ENCODE measurements at places on chromosomes 6 and 20.

DNA sequence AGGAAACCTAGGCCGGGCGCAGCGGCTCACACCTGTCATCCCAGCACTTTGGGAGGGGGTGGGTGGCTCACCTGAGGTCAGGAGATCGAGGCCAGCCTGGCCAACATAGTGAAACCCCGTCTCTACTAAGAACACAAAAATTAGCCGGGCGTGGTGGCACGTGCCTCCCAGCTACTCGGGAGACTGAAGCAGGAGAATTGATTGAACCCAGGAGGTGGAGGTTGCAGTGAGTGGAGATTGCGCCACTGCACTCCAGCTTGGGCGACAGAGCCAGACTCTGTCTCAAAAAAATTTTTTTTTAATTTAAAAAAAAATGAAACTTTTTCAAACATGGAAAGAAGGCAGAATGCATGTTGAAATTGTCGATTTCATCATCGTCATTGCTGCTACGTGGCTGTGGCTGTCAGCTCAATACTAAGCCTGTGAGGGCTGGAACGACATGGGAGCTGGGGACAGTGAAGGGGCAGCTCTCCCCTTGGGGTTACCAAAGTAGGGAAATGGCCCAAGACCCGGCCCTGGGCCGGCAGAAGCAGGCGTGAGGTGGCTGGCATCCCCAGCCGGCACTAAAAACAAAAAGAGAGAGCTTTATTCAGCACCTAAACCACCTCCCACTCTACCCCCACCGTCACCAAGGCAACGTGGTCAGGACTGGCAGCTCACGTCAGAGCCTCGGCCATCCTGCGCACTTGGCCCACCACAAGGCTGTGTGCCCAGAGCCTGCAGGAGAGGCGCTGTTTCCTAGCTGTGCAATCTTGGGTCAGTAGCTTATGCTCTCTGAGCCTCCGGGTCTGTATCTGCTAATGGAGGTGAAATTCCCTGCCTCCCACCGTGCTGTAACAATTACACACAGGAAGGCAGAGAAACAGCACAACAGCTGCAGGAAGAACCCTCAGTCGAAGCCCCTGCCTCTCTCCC, 30.8 kb downstream of the AGPAT4 start:
- DNase-seq: peak; percentile 29

DNA sequence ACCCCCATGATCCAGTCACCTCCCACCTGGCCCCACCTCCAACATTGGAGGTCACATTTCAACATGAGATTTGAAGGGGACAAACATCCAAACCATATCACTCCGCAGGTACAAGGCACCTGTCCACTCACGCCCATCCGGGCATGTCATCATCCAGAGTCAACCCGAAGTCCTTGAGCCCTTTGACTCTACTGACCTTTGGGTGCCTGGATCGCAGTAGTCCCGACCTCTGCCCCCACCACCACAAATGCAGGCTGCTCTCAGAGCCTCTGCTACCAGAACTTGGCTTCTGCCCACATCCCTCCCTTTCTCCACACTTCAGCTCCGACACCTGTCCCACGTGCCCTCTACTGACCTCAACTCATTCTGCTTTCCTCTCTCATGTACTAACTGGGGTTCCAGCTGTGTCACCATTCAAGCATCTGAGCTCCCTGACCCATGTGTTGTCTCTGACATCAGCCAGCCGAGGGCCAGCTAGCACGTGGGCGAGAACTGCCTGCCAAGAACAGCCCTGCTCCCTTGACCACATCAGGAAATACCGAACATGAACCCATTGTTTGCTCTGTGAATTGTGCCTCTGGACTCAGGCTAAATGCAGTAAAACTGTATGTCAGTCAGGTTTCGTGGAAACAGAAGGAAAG, 498.3 kb upstream of the SULF2 start:
- no peak for DNase-seq

DNA sequence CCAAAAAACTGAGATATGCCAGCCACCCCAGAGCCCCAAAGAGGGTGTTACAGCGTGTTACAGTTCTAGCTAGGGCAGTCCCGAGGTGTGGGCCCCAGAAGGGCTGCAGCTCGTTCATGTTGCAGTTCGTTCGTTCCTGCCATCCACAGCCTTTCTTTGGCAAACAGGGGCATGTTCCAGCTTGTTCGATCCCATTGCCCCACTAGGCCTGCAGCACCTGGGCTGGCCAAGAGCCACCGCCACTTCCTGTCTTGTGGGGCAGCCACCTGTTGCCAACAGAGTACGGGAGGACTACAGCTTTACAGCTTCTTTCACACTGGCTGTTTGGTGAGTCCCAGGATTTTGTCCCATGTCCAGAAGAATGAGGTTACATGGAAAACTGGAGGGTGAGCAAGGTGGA, 198.1 kb downstream of the MMUT start:
- DNase-seq: no peak

GRCh38 chr6:92415656-92416055, 1003.7 kb downstream of the EPHA7 start:
- no peak for DNase-seq

DNA sequence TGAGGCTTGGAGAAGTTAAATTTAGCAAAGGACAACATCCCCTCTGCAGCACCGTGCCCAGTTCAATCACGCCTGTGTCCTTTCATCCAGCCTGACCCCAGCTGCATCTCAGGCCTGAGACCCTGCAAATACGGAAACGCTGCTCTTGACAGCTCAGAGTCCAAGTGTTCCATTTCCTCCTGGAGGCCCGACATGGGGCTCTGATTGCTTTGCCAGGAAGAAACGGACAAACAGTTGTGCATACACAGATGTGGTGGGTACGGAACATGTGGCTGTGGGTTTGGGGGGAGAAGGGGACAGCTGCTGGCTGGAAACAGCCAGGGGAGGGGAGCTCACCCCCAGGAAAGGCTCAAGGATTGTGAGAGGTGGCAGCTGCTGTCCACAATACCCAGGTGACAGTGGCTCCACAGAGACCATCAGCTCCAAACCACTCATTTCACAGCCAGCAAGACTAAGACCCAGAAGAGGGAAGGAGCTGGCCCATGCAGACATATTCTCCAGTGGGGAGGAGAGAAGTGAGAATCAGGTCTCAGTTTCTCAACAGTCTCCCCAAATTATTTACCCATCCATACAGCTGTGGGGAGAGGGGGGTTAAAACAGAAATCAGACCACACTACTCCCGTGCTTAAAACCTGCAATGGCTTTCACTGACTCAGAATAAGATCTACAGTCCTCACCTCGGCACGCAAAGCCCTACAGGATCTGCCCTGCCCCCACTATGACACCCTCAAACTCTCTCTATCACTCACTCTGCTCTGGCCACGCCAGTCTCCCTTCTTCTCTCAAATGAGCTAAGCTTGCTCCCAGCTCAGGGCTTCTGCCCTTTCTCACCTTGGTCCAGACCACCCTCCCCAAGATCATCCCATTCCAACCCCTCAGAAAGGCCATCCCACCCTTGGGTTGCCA, 89.1 kb downstream of the PREX1 start:
- DNase-seq: no peak

GRCh38 chr6:169827290-169827717, 75.9 kb downstream of the ERMARD start:
- no peak for DNase-seq

DNA sequence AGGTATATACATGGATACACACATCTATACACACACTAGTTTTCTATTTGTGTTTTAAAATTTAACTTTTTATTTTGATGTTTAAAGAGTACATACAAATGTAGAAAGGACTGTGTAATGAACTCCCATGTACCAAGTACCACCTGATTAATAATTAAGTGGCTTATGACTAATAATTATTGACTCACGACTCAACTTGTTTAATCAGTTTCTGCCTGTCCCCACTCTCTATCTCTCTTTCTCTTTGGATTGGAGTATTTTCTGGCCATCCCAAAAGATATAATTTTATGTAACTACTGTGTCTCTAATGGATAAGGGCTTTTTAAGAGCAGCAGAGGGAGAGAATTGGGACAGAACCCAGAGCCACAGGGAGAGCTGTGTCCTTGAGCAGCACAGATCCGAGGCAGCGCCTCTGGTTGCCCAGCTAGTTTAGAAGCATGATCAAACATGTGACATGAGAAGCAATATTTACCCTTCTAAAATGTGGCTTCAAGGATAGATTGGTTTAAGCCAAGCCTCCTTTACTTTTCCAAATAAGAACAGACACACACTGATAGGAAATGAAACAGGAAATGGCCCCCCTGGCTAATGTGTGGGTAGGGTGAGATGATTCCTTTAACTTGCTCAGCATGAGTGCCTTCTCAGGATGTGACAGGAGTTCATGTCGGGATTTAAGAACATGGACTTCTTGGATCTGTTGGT, 81.0 kb downstream of the ERMARD start:
- DNase-seq: no peak
